Chondrocyte (in vitro differentiated cells): ENCODE measurements at places on chromosomes 3 and 15. TPM values are rescaled to one million over a fixed set of nuclear protein-coding genes. Genes with fewer than 3 reads are reported as not detected.

DNA sequence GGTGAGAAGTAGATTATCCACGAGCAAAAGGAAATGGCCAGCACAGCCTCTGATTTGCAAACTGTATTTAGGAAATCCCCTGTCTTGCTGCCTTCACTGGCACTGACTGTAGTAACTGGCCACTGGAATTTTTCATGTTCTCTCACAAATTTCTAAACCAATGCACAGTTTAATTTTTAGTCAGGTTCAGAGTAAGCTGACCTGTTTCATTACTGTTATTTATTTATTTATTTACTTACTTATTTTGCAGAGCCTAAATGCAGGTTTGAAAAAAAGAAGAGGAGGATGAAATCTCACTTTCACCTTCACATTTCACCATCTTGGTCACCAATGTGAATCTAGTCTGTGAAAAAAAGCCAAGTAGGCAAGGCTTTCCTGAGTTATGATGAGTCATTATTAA, 291.0 kb downstream of the PLOD2 start:
- no peak for DNase-seq

DNA sequence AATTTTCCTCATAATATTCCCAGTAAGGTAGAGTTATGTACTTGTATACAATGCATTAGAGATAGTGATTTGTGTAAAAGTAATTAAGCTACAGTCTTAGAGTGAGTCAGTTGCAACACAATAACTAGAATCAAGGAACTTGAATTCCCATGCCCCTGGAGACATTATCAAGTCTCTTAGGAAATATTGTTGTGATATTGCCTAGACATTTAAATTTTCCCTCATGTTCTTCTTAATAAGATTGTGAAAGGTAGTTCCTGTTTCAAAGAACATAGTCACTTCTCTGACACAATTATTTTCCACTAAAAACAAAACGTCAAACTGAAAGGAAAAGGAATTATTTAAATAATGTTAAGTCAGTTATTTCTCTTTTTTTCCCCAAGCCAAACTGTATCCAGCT, 13.0 kb upstream of the ATP1B3 start:
- DNase-seq = no peak

GRCh38 chr3:43872901-43873300, 182.2 kb downstream of the ABHD5 start:
- no peak for DNase-seq

- DNase-seq = no peak
Measured at GRCh38 chr15:89371228-89372044, 36.8 kb upstream of the POLG start.

DNA sequence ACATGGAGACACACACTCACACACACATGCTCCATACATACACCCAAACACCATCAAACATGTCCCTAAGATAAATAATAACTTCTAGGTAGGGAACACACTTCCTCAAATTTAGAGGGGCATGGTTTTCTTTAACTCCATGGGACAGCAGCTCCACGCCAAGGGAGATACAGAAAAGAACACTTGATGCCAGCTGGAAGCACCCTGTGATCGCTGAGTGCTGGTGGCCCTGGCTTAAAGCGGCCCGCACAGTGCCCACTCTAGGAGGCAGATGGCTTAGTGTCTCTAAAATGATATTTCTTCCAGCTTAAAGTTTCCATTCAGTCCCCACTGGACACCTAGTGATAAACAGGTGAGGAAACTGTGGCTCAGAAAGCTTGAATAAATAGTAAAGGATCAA, 232.9 kb downstream of the UACA start:
- DNase-seq = no peak

GRCh38 chr3:141386611-141387111, 18.4 kb downstream of the ZBTB38 start:
- no peak for DNase-seq

- no peak for DNase-seq
Measured at GRCh38 chr15:62822228-62822627, 220.3 kb upstream of the TPM1 start.

GRCh38 chr3:5757213-5757804, 569.8 kb downstream of the EDEM1 start:
- no peak for DNase-seq

DNA sequence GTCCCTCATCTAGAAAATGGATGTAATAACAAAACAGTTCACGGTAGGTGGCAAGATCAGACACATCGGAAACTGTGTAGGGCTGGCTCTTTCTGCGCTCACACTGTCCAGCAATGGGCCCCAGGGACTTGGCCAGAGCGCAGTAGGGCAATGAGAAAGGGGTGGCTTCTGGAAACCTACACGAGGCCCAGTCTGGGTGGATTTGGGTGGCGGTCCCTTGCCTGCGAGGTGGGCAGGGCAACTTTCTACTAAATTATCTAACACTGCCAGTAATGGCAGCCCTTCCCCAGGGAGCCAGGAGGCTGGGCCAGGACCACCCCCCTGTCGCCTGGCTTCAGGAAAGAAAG, 2.1 kb upstream of the TNK2 start:
- DNase-seq = peak; percentile 64

DNA sequence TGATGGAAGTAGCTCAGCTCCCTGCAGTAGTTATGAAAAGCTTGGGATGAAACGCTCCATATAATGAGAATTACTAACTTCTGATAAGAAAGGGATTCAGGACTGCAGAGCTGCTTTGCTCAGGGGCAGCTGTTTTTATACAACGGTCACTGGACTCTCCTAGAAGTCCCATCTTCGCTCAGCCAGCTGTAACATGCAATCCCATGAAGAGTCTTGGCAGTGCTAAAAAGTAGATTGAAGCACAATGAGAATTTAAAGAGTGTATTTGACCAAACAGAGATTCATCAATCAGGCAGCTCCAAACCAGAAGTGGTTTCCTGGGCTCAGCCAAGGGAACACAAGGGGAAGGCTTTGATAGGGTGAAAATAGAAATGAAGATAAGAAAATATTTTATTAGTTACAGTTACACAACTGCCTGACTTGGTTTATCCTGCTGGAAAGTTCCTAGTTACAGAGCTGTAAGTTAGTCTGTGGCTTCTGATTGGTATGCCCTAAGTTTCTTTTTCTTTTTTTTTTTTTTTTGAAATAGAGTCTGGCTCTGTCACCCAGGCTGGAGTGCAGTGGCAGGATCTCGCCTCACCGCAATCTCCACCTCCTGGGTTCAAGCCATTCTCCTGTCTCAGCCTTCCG, 24.1 kb downstream of the SIDT1 start:
- no peak for DNase-seq

DNA sequence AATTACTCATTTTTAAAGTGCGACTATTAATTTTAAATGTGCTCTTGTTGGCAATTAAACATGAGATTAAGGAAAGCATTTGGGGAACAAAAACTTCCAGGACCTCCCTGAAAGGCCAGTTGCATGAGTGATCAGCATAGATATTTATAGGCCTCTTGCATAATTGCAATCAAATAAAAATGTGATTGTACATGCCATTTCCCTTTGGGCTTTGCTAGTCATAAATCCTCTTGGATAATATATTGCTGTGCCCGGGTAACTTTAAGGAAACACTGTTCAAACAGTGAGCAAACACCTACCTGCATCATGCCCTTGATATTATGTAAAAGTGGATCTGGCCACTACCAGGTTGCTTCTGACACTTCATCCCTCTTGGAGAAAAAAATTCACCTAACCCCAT, 239.1 kb downstream of the MCTP2 start:
- no peak for DNase-seq

DNA sequence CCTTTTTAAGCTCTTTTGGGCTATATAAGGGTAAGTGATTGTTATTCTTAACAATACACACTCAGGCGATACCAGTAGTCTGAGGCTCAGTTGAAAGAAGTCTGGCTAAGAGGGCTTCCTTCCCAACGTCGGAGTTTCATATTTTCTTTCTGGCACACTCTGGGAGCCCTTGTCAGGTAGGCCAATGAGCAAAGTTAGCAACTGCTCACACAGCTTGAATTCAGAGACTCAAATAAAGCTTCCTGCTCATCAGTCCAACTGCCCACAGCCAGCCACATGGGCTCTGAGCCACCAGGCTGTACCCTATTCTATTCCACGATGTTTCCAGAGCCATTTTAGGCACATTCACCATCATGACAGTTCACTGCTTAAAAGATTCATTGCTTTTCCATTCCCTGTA, 155.1 kb upstream of the TBL1XR1 start:
- DNase-seq = no peak

Gene GOLGA6D
- 0.15 TPM in 1 of 3 replicates, not detected in the others for total RNA-seq

Gene TMED3
- total RNA-seq = 136 to 182 TPM (median 174 TPM) in 3 replicates
